Astrocyte of the spinal cord (primary cell): ENCODE measurements at places on chromosomes 7 and 10.

- no peak for DNase-seq
Measured at GRCh38 chr7:24504836-24505235, 68.4 kb upstream of the PALS2 start.

- peak; percentile 37 for DNase-seq
Measured at GRCh38 chr10:3902054-3902808, 117.2 kb upstream of the KLF6 start.

DNA sequence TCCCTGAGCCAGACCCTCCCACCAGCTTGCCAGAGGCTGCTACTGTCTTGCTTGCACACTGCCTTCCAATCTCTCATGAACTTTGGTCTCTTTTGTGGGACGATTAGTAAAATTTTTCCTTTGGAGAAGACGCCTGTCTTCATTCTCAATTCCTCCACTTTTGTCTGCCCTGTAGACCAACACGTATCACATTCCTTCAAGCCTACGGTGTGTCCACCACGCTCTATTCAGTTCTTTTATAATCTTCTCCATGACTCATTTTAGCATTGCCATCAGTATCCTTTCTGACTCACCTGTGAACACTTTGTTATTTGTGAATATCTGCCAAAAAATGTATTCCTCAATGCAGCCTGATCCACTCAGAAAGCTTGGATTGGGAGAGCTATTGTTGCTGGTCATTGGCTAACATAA lies 1.4 kb downstream of the GIMAP5 start:
- DNase-seq, result no peak

GRCh38 chr7:150503581-150503980 lies 11.1 kb upstream of the GIMAP7 start:
- DNase-seq, result no peak

- DNase-seq, result no peak
Measured at GRCh38 chr7:2804227-2804763, 39.8 kb downstream of the GNA12 start.

- DNase-seq, result no peak
Measured at GRCh38 chr7:42967391-42967790, 35.2 kb downstream of the MRPL32 start.

- DNase-seq, result no peak
Measured at GRCh38 chr7:111927353-111928019, 278.7 kb downstream of the DOCK4 start.

DNA sequence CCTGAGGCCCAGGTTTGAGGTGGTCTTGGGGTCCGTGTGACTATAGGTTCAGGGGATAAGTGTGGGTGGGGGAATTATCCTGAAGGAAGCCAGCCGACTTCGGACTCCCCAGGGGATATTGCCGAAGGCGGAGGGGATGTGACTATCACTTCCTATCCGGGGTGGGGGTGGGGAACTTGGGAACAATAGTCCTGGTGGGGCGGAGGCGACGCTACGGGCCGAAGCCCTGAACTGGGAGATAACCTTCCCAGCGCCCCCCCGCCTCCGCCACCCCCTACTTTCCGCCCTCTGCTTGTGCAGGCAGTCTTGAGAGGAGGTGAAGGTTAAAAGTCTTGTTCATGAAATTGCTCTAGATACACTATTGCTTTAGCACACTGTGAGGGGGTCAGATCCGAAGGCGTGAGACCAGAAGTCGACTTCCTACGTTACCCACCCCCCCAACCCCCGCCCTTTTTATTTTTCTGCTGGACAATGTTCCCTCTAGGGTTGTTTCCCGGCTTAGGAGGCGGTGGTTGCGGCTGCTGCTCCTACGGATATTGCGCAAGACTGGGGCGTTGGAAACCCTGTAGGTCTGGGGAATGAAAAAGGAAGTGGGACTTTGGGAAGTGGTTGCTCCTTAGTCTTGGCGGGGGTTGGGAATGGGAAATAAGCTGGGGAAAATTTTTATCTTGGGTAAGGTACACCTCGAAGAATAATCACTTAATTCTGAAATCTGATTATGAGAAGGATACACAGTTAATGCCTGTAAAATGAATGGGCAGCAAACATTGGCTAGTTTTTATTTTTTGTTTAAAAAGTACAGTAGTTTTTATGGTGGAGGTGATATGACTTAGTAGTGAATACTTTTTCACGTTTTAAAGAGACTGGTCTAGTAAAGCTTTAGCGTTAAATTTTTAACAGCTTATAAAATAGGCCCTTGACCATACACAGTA lies 1.5 kb downstream of the PTPN12 start:
- DNase-seq, result peak; percentile 93

DNA sequence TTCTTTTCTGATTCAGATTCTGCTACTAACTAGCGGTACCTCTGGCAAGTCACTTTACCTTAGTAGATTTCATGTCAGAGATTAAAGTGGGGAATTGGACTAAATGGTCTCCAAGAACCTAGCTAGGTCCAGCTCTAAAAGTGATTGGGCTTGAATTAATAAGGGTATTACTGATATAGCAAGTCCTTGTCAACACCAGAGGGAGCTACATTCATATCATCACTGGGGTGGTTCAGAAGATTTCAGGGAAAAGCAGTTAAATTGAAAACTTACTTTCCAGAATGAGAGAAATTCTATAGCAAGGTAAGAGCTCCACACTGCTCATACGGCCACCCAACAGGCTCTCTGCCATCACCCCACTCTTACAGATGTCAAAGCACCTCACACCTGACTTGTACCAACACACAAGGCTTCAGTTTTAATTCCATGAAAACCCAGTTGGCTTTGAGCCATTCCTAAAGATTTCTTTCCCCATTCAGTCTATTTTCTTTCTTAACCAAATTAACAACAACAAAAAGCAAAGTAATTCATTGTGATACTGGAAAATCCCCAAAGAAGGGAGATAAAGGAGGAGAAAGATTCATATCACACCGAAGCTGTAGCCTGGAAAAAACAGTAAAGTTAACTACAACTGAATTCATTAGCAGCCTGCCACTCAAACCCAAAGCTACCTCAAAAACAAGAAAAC lies 38.0 kb upstream of the SPOCK2 start:
- DNase-seq, result peak; percentile 70

- no peak for DNase-seq
Measured at GRCh38 chr10:6868036-6868725, 288.1 kb upstream of the PRKCQ start.

- no peak for DNase-seq
Measured at GRCh38 chr10:7035126-7035761, 375.6 kb downstream of the SFMBT2 start.

- no peak for DNase-seq
Measured at GRCh38 chr7:137371616-137372015, 28.1 kb upstream of the PTN start.

GRCh38 chr10:79438699-79439085 lies 6.7 kb downstream of the ZCCHC24 start:
- no peak for DNase-seq

GRCh38 chr10:89029785-89030437 lies 39.3 kb downstream of the FAS start:
- peak; percentile 81 for DNase-seq

GRCh38 chr10:105679781-105680180 lies 1038.7 kb downstream of the SORCS3 start:
- no peak for DNase-seq

DNA sequence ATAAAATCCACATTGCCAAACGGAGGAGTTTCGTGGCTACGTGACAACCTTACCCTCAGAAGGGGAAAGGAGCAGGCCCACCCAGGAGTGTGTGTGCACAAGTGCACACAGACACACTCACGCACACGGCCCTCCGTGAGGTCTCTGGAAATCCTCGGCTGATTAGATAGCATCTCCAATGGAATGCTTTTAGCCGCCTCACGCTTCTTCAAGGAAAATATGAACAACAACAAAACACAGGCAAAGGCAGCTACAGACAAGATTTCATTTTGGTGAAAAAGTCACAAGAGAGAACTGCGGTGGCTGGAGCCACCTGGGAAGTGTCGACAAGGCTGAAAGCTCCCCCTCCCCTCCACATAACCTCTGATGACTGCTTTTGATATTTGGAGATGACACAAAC lies 391.8 kb upstream of the MKI67 start:
- DNase-seq, result no peak

DNA sequence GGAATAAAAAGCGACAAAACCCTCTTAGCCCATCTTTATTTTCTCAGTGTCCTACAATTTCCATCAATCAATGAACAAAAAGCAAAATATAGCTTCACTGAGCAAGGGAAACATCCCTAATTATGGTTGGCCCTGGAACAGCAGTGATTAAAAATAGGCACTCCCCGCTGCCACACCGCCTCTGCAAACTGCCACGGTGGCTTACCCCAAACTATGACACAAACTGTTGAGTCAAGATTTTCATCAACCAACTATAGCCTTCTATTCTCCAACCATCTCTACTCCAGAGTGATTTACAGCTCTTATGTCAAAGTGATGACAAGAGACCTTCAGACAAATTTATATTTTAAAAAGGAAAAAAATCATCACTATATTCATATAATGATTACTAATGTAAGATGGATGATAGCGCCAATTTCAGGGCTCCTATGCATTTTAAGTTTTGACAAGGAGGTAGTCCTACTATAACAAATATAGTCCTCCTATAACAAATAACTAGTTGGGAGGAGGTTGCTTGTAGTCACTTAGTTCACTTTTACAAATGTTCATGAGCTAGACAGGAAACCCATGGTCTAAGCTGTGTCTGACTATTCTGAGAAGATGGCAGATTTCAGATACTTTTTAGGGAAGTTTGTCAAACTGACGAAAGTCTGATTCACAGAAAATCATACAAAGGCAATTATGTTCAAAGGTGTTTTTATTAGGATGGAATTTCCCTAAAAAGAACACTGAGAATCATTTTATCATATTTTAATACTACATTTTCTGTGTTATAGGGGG lies 26.3 kb downstream of the DENND11 start:
- DNase-seq, result no peak

DNA sequence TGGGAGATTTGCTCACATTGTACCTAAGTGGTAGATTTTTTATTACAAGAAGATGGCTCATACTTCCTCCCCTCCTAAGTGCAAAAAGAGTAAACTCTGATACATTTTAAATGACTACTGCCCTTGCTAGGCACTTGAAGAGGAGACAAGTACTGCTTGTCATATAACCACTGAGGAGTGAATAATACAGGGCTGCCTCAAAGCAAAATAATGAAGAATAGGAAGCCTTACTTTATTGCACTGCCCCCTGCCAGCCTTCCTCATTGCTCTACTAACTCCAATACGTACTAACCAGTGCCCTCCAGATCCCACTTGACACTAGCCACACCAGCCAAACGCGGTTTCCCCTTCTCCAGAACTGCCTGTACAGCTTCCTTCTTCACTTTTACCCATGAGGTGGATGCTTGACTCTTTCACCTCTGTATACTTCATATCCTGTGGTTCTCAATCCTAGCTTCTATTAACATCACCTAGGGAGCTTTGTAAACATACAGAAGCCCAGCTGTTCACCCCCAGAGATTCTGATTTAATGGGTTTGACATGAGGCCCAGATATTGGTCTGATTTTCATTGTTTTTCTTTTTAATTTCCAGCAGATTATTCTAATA lies 11.7 kb upstream of the MTERF1 start:
- no peak for DNase-seq

DNA sequence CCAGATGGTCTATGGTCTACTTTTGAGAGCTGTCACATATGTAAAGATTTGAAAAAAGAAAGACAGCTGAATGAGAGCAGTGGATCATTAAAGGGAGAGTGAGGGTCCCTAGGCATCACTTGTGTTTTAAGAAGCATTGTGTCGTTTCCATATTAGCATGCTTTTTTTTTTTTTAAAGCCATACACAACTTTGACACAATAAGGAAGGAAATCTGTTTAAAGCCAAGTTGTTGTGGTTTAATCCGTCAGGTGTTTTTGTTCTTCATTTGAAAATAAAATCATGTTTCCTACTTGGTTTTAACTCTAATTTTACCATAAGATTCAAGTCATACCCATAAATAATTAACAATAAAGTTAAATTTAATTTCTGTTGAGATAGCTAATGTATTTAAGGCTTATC lies 53.5 kb downstream of the MDFIC start:
- DNase-seq, result no peak

- DNase-seq, result peak; percentile 48
Measured at GRCh38 chr7:131385039-131385605, 57.4 kb downstream of the MKLN1 start.

- DNase-seq, result no peak
Measured at GRCh38 chr7:129122751-129123509, 21.6 kb upstream of the TSPAN33 start.

- no peak for DNase-seq
Measured at GRCh38 chr10:28679581-28680357, 2.4 kb downstream of the BAMBI start.

DNA sequence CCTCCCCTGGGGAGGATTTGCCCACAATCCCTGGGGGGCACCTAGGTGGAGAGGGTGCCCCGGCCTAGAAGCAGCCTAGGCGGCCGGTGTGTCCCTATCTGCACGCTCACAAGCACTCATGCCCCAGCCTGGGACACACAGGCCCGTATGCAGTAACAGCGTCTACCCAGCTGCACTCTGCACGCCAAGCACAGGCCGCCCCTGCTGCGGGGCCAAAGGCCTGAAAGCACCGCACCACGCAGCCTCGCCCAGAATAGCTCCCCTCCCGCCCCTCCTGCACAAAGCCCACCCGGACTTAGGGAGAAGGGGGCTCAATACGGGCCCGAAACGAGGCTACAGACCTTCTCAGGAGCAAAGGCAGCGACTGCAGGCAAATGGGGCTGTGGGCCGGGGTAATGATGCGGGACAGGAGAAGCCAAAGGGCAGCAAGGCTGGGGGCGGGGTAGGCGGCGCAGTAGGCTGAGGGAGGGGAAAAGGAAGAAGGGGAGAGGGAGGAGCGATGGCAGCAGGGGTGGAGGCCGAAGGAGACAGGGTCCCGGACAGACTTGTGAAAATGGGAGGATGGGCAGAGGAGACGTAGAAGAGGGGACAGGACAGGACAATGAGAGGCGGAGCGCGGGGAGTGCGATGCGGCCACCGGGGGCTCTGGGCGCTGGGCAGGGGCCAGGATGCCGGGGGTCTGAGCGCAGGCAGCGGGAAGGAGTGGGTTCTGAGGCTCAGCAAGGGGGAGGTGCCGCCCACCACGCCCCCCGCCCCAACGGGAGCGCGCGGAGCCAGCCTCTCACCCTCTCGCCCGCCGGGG lies 544 bp downstream of the GPRIN2 start:
- no peak for DNase-seq

GRCh38 chr7:54360075-54360840 lies 181.9 kb upstream of the VSTM2A start:
- DNase-seq, result no peak
